ENCODE measurements at places on chromosomes 5 and 9. TPM values are rescaled to one million over a fixed set of nuclear protein-coding genes. Genes with fewer than 3 reads are reported as not detected.

The PAEP gene
- not detected for polyA plus RNA-seq

- no peak for DNase-seq
Observed at GRCh38 chr5:112681481-112681908, 56.2 kb upstream of the APC start.

- DNase-seq: no peak
Observed at GRCh38 chr5:113202746-113203716, 226.4 kb downstream of the DCP2 start.

GRCh38 chr5:44336708-44337107, 52.5 kb downstream of the FGF10 start:
- no peak for DNase-seq

GRCh38 chr5:33921002-33921401, 15.2 kb upstream of the RXFP3 start:
- no peak for DNase-seq

GRCh38 chr5:118006219-118006618, 982.1 kb downstream of the DTWD2 start:
- no peak for DNase-seq

DNA sequence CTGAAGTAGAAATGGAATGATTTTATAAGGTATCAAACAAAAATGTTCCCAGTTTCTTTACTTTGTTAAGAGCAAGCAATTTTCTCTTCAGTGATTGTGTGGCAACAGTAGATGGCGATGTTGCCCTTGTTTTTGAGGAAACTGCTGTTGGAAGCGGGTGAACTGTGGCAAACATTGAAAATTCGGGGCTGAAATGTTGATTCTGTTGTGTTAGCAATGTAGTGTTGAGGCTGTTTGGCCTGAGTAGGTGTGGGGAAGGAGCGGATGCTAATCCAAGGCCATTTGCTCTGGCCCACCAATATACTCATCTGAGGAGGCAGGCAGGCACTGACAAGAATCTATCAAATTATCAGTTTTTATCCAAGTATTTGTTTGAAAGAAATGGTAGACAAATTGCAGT, 129.8 kb downstream of the SLC12A2 start:
- no peak for DNase-seq

- DNase-seq: no peak
Observed at GRCh38 chr9:2299843-2300205, 284.7 kb downstream of the SMARCA2 start.

DNA sequence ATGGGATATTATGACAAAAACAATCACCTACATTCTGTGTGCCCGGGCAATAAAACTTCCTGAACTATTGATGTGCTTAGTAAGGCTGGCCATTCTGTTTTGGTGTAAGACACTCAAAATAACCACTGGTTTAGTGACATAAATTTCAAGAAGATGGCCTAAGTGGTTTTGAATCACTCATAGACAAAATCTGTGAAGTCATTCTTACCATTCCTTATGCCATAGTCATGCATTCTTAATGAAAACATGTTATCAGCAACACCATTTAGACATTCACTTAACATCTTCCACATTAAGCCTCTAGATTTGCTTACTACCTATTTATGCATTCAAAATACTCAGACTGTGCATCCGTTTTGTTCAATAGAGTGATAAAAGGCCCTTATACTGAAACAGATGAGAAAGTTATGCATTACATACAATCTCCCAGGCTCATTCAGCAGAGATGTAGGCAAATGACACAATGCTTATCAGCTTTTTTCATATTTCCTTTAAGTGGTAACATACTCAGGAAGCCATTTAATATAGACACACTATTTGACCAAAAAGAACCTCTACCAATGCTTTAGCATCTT, 848.8 kb upstream of the DMAC1 start:
- no peak for DNase-seq

- no peak for DNase-seq
Observed at GRCh38 chr9:121682926-121683515, 31.6 kb downstream of the DAB2IP start.

GRCh38 chr9:3842839-3843238, 317.0 kb upstream of the RFX3 start:
- no peak for DNase-seq

DNA sequence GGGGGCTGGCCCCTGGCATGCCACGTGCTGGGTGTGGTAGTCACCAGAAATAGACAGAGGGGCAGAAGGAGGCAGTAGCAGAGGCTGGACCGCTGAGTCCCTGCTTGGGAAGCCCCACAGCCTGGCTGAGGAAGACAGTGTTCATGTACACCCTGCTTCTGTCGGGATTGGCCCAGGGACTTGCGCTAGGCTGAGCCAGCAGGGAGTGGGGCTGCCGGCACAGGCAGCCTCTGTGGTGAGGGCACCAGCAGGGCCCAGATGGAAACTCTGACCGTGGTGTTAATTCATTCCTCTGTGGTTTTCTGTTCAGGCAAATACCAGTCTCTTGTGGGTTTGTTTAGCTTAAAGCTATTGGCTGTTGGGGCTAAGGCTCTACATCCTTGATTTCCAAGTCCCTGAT, 108.6 kb upstream of the RAD23B start:
- DNase-seq: no peak

The LCN12 gene
- not detected for polyA plus RNA-seq

The ELOVL7 gene
- not detected for polyA plus RNA-seq

GRCh38 chr9:98870782-98871557, 63.5 kb downstream of the GALNT12 start:
- no peak for DNase-seq

The FBN2 gene
- not detected for polyA plus RNA-seq

DNA sequence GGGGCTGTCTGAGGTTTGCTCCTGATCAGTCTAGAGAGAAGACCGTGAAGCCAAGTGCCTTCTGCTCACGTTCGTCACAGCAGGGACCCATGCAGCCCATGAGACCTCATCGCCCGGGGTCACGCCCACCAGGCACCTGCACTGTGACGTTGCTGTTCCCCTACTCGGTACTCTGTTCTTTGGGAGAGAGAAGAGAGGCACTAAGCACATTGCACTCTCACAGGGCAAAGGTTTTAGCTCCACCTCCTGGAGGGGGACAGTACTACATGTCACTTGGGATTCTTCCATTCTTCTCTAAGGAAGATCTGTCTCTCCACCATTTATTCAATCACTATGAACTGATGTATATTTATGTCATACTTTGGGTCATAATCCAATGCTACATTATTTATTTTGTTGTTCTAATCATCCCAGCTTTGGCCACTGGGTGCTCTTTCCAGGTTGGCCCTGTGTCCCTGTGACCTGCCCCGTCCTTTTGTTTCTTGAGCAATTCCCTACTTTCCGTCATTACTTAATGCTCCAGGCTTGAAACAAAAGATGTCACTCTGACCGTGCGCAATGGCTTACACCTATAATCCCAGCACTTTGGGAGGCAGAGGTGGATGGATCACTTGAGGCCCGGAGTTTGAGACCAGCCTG, 31.4 kb upstream of the BRD3 start:
- peak; percentile 65 for DNase-seq

GRCh38 chr9:4585135-4585534, 77.0 kb upstream of the PLPP6 start:
- no peak for DNase-seq

The CD72 gene
- polyA plus RNA-seq: 326 TPM

- no peak for DNase-seq
Observed at GRCh38 chr5:111132076-111132475, 39.9 kb downstream of the WDR36 start.

The SLC31A2 gene
- polyA plus RNA-seq: 1.8 TPM

DNA sequence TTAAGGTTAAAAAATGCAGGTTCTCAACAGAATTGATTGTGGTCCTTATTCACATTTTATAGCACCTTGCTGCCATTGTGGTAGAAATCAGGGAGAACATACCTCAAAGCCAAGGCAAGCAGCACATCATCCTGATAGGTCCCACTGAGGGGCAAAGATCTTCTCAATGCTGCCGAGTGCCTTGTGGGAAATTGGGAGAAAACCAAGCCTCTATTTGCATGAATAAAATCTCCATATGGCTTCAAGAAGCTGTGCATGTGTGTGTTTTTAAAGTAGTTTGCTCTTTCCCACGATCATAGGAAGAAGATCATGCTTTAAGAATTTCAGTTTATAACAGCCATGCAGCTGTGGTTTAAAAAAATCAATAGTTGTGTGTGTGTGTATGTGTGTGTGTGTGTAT, 216.9 kb upstream of the FBXL7 start:
- DNase-seq: no peak

DNA sequence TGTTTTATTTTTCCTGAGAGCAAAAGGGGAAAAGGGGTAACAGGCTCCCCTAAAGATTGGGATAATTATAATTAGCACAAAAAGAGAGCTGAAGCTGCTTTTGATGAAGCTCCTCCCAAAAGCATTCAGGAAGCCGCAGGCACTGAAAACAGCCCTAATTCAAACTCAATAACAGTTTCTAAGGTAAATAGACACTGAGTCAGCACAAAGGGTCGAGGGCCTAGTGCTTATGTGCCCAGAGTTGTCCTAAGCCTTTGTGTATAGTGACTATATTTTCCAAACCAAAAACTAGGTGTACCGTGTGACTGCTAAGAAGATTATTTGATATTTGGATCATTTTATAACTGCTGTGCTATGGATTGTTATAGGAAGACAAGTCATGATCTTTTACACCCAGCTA, 67.7 kb downstream of the HMHB1 start:
- no peak for DNase-seq

GRCh38 chr9:73357607-73358006, 205.9 kb downstream of the ANXA1 start:
- no peak for DNase-seq

The SLC6A7 gene
- not detected for polyA plus RNA-seq

DNA sequence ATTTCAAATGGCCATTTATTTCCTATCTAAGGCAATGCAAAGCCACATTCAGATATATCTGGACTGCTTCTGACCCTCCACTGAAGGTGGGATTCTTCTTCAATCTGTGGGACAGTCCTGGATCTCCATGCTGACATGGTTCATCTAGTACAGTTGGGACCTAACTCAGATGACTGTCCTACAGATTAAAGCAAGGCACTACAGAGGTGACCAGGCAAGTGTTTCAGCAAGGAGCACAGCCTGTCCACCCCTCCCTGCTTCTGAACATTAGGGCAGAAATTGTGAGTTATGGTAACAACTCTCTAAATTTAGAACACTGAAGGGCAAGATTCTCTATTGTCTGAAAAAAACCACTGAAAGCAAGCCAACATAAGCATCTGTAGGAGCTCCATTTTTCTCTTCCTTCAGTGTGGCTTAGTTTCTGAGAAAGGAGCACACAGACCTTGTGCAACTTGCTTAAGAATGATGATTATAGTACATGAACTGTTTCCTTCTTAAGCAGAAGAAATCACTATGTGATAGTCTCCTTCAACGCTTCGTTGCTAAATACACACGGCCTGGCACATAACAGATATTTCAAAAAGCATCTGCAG, 62.9 kb upstream of the BARX1 start:
- DNase-seq: no peak

DNA sequence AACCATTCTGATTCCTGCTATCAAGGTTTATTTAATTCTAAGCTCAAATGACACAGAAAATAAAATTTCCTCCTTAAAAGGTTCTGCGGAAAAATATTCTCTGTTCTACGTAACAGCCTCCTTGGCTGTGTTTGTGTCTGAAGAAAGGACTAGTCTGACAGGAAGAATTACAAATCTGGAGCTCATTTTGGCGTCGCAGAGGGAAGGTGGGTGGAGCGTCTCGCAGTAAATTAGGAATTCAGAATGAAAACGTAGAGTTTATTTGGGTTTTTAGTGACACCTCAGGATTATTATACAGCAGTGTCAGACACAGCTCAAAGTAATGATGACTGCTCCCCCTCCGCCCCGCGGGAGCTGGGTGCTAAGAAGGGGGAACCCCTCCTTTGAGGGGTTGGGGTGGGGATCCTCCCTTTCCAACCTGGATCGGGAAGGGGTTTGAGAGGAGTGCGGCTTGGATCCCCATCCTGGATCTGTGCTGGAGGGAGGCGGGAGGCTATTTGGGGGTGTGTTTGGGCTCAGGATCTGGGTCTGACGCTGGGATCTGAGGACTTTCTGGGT, 933 bp upstream of the TGFBR1 start:
- no peak for DNase-seq

DNA sequence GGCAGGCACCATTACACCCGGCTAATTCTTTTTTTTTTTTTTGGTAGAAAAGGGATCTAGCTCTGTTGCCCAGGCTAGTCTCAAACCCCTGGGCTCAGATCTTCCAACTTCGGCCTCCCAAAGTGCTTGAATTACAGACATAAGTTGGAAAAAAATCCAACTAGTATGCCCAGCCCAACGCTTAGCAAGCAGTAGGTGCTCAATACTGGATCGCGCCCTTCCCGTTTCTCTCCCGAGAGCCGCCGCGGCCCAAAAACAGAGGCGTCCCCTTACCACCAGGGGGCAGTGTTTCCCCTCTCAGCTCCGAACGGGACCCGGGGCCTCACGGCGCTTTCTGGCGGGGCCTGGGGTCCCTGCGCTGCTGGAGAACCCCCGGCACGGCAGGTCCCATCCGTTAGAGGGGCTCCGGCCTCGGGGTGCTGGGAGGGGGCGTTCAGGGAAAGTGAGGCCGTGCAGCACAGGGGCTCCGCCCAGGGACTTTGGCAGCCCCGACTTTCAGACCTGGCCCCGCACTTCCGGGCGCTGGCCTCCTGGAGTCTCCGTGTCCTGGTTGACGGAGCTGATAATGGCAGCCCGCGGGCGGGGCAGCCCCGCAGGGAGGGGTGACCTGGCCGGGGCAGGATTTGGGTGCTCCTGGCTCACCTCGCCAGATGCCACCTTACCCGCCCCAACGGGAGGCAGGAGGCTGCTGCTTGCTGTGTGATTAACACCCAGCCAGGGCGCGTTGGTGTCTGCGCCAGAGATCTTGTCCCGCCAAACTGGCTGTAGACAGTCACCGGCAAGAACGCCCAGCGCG, 15.2 kb downstream of the PTGES start:
- DNase-seq: peak; percentile 79

DNA sequence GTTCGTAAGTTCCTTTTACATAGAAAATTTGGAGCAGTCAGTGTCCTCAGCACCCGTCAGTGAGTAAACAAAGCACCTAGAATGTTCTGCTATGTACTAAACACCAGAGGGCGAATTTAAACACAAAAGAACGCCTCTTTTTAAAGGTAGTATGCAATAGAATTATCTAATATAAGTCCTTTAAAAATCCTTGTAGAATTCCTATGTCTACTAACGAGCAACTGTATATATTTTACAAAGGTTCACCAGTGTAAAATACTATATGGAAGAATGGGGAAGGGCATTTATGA, 499 bp upstream of the TMEM232 start:
- DNase-seq: no peak

All from naive B cell (primary cell).